ENCODE measurements at places on chromosomes 12 and 14.

GRCh38 chr14:103149351-103150237 is 26.3 kb downstream of the TNFAIP2 start:
- no peak for DNase-seq

- no peak for DNase-seq
Measured at GRCh38 chr12:82959821-82960220, 273.1 kb downstream of the TMTC2 start.

- no peak for DNase-seq
Measured at GRCh38 chr12:29148596-29148910, 525 bp upstream of the FAR2 start.

GRCh38 chr12:124480469-124481256 is 86.7 kb downstream of the NCOR2 start:
- no peak for DNase-seq

DNA sequence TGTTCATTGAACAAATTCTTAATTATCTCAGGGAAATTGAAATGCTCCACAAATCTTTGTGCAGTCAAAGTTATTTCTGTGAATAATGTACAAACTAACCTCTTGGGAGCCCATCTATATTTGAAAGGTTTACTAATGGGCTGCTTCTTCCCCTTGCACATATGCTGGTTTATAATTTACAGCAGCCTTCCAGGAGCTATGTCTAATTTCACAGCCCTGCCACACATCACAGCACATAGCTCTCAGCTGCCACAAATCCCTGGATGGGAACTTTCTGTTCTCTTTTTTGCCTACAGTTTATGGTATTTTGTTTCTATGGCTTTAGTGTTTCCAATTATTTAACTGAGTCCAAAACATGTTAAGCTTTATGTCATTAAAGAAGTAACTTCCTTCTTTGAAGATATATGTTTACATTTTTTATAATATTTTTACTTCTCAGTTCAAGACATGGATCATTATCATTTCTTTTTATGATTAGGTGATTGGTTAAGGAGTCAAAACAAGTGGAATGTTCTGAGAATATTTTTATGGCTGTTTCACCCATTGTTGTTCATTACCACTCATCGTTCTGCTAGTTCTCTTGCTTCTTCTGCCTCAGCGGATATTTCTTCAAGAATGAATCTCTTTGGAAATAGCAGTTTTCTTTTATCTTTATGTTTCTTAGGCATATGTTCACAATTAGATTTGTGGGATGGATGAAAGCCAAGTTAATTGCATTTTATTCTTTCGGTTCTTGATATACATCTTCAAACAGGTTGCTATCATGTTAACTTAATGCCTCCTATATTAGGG is 475.6 kb upstream of the MIS18BP1 start:
- no peak for DNase-seq

- DNase-seq: no peak
Measured at GRCh38 chr12:112422531-112422930, 3.8 kb downstream of the PTPN11 start.

- no peak for DNase-seq
Measured at GRCh38 chr12:88698471-88698870, 118.2 kb upstream of the KITLG start.

DNA sequence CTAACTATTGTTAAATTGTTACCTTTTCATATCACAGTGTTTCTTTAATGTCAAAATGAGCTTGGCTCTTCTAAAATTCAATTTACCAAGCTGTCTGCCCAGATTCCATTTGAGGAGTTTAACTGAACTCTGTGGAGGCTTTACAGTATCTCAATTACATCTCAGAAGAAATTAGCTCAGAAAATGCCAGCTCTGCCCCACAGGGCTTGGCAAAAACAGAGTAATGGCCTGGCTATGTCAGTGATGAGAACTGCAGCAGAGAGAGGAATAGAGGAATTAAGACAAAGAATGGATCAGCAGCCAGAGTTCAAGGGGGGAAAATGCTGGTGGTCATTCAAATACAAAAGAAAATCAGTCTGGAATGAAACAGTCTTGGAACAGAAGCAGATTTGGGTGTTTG is 15.8 kb upstream of the TMTC1 start:
- no peak for DNase-seq

DNA sequence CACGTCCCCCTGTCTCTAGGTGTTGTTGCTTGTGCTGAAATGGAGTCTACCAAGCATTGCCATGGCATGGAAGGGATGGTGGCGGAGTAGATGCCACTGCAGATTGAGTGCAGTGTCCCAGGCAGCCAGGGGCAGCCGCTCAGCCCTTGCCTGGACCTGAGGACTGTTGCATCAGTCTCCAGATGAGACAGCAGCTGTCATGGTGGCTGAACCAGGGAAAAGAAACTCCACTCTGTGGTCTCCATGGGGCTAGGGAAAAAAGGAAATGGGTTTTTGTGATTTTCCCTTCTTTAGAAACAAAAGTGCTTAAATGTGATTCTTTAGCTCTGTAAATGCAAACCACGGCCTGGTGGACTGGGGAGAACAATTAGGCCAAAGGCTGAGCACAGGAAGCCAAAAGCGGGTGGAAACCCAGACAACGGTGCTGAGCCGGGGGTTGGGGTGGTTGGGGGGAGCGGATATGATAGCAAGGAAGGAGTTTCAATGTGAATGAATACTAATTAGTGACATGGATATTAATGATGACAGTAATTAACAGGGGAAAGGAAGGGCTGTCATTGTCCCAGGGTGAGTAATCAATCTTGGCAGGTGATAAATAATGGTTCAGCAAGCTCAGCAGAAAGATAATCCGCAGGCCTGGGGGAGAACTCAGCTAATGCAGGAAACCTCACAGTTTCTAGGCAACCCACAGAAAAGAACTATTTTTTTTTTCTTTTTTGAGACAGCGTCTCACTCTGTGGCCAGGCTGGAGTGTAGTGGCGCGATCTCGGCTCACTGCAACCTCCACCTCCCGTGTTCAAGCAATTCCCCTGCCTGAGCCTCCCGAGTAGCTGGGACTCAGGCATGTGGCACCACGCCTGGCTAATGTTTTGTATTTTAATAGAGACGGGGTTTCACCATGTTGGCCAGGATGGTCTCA is 442.6 kb downstream of the DPF3 start:
- DNase-seq: no peak

GRCh38 chr14:62017651-62018230 is 255.5 kb downstream of the SNAPC1 start:
- no peak for DNase-seq

GRCh38 chr12:4286771-4287317 is 13.3 kb downstream of the CCND2 start:
- DNase-seq: no peak

DNA sequence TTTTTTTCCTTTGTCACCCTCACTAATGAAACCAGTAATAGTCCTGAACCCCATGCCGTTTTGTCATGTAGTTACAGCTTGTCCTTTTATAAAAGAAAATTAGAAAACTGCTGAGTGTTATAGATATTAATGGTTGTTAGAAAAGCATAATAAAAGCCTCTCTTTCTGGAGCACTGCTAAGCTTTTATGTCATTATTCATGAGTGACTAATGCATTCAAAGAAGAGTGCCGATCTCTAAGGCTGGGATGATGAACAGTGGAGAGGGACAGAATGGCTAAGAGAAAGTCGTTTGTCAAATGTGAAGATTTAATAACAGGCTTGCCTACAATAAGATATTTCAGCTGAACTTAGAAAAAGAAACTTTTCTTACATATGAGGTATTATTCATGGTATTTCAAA is 121.6 kb downstream of the MGAT4C start:
- DNase-seq: no peak

DNA sequence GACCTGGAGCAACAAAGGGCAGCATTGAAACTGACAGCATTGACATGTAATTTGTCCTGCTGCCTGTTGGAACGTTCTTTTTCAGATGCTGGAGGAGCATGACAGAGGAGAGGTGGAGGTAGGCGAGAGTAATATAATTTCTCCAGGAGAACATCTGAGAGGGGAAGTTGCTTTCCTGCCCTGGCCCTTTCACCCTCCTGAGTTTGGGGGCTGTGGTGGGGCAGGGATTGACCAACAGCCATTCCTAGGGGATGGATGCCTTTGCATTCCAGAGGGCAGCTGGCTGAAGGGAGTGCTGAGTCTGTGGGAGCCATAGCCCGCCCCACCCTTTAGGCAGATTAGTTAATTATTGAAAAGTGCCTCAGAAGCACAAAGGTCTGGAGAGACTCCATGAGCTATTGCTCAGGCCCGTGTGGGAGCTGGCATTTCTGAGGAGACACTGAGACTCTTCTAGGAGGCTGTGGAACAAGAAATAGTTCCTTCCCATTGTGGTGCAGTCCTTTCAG is 73.5 kb downstream of the ARF6 start:
- DNase-seq: no peak

- no peak for DNase-seq
Measured at GRCh38 chr12:22018860-22019259, 27.2 kb upstream of the CMAS start.

DNA sequence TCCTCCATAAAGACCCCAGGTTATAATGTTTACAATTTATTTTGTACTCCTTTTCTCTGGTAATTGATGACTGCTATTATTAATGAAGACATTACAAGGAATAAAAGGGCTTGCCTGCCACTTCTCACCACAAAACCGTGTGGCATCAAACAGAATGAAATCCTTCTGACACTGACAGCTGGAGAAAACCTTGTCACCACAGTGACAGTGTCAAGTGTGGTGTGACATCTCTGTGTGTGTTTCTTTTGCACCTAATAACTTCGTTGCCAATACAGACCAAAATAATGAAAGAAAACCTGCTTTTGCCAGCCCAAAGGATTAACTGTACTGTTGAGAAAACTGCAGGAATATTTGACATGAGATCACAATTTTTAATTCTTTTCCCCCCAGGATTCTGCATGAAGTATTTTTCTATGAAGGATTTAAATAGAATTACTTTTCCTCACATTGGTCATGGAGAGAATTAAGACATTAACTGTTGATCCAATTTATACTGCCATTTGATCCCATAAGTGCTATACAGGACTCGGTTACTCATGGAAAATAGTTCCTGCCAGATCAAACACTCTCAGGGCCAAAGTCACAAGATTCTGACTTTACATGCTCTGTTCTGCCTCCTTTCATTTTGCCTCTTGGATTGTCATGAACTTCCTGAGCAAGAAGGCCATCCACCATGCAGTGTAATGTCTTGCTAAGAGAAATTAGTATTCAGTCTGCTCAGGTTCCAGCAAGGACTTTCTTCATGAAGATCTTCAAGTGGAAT is 60.4 kb upstream of the IFNG-AS1 start:
- no peak for DNase-seq

GRCh38 chr12:55875704-55876467 is 33.1 kb upstream of the MMP19 start:
- DNase-seq: no peak

GRCh38 chr14:103142026-103142425 is 18.8 kb downstream of the TNFAIP2 start:
- DNase-seq: no peak

DNA sequence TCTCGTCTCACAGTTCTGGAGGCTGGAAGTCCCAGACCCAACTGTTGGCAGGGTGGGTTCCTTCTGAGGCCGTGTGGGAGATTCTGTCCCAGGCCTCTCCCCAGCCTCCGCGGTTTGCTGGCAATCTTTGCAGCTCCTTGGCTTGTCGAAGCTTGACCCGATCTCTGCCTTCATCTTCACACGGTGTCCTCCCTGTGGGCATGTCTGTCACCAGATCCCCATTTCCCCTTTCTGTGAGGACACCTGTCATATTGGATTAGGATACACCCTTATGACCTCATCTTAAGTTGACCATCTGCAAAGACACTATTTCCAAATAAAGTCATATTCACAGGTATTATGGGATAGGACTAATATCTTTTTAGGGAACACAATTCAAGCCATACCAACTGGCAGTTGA is 22.6 kb upstream of the LRP1-AS start:
- DNase-seq: no peak

DNA sequence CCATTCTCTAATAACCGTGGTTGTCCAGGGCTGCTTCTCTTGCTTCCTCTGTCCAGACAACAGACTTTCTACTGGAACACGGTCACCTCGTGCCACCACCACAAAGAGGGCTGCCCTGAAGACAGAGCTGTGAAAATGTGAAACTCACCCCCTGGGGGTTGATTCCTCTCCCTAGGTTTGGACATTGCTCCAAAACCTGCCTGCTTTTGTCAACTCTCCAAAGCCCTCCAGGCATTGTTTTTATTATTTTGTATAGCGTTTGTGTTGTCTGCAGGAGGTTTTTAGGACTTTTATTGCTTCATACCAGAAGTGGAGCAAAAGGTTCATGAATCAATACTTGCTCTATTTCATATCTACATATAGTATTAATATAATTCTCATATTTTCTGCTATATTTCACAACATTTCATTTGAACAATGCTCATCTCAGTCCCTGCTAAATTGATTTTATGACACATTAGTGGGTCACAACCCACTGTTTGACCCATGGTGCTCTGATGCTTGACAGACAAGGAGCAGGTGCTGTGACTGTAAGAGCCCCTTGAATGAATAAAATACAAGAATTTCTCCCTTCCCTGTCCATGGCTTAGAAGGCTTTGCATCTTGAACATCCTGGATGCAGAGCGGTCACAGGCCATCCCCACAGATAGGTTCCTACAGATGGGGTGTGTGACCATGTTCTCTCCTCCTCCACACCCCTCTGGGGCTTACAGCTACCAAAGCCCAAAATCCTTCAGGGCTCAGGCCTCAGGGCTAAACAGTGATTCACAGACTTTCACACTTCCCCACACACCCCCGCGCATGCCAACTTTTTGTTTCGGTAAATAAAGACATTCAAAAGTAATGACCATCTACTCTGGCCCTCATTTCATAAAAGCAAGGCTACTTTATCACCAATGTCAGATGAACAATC is 20.6 kb upstream of the EML1 start:
- no peak for DNase-seq

DNA sequence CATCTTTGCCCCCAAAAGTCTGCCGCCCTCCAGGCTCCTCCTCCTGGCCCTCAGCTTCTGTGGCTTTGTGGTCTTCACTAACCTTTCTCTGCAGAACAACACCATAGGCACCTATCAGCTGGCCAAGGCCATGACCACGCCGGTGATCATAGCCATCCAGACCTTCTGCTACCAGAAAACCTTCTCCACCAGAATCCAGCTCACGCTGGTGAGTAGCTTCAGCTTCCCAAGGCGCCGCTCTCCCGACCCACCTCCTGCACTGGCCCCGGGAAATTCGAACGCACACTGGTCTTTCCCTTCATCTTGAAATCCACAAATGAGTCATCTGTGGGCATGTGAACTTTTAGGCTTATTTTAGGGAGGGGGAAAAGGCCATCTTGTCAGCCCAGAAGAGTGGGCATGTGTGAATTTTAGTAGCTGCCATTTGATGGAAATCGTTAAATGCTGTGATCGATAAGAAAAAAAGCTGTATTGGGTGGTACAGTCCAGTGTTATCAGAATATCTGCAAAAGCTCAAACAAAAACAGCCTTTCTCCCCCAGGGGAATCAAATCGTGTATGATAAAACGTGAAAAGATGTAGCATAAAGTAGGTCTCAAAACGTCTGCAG is 700 bp downstream of the SLC35E3 start:
- no peak for DNase-seq

- no peak for DNase-seq
Measured at GRCh38 chr12:79883216-79883615, 51.7 kb downstream of the PPP1R12A start.

DNA sequence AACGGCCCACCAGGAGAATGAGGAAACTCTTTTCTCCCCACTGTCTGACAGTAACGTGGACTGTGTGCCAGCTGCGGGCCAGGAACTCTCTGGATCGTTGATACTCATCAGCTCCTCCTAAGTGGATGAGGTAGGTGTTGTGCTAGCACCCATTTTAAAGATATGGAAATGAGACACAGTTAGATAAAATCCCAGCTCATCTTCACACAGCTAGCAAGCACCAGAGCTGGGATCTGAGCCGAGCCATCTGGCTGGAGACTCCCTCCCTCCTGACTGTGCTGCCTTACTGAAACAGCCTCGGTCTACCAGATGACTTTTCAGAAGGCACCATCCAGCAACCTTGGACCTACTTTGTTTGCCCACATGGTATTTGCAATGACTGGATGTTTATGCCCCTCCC is 49.2 kb downstream of the TMEM132D start:
- DNase-seq: no peak
